ENCODE measurements at places on chromosomes 4 and X. TPM values are rescaled to one million over a fixed set of nuclear protein-coding genes. Genes with fewer than 3 reads are reported as not detected.

LANCL3 gene
- total RNA-seq = 0.83 TPM

DNA sequence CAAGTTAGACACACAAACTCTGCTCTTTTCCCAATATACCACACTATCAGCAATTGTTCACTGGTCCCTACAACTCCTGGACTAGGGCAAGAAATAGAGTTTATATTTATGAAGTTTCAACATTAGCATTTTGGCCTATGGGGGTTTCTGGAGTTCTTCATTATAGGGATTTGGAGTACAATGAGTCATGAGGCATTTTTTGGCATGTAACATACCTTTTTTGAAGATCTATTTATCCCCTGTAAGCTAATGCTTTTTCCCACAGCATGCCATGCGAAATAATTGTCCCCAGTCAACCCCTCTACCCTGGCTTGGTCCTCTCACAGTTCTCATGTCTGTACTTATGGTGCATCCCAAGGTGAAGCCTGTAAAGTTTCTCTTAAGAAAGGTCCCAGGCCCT is 36.7 kb upstream of the EDA2R start:
- no peak for DNase-seq

CSAG3 gene
- not detected for total RNA-seq

DNA sequence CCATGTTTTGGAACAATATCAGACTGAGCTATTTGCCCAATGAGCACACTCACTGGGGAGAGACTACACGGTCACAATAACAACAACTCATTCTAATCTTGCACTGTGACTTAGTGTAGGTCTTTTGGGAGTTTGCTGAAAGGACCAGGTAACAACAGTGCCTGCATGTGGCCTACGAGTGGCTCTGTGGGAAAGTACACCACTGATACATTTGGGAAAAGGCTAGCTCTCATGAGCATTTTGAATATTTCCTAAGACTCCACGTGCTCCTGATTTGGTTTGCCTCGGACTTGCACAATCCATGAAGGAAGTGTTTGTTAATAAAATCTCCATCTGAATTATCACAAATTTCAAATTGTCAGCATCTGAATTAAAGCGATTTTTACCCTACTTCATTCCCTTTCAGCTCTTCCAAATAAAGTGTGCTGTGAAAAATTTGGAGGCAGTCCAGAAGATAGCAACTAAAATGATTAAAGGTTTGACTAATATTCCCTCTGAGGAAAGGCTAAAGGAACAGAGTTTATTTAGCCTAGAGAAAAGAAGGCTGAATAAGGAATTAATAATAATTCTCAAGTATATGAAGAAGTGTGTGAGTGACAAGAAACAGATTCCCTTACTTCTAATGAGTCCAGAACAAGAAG is 406.4 kb downstream of the PPARGC1A start:
- no peak for DNase-seq

GRCh38 chrX:49019599-49020249 is 17.7 kb upstream of the GRIPAP1 start:
- DNase-seq = no peak

- DNase-seq = no peak
These were observed 7.2 kb upstream of the THOC2 start for GRCh38 chrX:123740006-123740405.

DNA sequence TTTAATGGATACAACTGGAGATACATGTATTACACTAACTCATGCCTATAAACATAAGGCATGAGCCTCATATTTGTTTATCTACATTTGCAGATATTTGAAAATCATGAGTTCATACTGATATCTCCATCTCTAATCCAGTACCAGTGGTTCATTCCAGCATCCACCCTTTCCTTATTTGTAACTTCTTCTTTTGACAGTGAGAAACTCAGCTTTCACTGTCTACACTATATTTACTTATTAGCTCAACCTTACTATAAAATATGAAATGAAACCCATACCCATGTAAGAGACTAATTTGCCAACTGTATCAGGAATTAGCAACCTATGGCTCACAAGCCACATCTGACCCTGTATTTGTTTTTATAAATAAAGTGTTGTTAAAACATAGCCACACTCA is 161.9 kb upstream of the GPRIN3 start:
- no peak for DNase-seq

- no peak for DNase-seq
These were observed 34.0 kb upstream of the NR0B1 start for GRCh38 chrX:30343206-30343605.

DNA sequence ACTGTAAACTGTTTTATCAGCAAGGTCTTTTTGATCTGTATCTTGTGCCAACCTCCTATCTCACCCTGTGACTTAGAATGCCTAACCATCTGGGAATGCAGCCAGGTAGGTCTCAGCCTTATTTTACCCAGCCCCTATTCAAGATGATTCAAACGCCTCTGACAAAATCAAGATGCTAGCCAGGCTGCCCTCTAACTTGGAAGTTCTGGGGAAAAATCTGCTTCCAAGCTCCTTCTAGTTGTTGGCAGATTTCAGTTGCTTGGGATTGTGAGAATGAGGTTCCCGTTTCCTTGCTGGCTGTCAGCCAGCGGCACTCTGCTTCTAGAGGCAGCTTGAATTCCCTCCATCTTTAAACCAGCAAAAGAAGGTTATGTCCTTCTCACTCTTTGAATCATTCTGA is 34.7 kb downstream of the LUZP4 start:
- peak; percentile 36 for DNase-seq

DNA sequence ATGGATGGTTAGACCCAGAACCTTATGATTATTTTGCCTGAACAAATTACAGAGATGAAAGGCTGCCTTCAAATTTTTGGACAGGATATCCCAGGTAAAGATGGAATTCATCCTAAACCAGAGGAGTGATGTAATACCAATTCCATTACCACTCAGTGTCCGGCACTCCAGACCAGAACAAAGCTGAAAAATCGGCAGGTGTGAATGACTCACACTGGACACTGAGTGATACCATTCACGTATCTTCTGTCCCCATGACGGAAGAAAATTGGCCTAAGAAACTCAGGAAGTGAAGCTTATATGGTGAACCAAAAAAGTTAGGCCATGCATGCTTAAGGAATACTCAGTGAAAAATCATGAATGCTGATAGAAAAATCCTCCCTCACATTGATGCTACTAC is 34.5 kb downstream of the PALLD start:
- DNase-seq = no peak

CTAG2 gene
- total RNA-seq = not detected

All from endothelial cell of umbilical vein (primary cell).